ENCODE measurements at places on chromosomes 2 and 18.

GRCh38 chr18:55779691-55780585 lies 191.9 kb upstream of the TCF4 start:
- no peak for DNase-seq

DNA sequence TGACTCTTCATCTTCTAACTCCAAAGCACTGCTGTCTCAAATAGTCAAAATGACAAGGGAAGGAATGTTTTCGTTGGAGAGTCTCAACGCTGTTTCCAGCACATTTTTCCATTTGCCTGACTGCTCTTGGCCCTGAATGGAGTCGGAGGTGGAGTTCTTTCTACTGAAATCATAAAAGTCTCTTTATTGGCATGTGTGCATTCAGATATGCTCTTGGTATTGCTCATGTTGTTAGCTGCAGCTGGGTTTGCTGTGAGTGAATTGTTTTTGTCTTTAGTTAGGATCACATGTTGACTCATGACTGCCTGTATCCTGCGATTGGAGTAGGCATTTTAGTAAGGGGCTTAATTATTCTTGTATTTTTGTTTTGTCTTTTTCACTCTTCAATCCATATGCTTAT lies 16.8 kb downstream of the TMEM17 start:
- DNase-seq = no peak

- no peak for DNase-seq
Measured at GRCh38 chr2:8617048-8617447, 64.8 kb upstream of the ID2 start.

DNA sequence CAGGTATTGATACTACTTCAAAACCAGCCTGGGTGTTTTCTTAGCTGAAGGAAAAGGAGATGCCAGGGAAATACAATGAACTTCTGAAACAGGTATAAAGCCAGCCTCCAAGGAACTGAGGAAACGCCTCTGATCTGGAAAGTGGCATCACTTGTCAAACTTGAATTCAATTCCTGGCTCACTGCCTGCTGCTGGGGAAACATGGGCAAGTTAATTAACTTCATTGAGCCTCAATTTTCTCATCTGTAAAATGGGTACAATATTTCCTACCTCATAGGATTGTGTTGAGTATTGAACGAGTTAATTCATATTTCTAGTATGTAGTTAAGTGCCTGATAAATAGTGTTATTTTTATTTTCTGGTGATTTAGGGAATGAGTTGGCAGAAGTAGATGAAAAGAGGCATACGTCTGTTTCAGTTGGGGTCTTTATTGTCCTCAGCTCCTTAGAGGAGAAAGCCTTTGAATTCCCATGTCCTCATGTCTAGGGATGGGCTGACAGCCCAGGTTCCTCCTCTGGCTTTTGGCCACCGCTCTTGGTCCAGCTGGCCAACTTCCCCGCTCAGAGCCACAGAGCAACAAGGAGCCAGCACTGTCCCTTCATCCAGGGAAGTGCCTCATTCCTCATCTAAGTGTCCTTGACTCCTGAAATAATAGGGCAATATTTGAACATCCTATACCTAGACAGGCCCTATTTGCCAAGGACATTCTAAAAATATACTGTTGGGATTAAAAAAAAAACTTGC lies 210.5 kb upstream of the GATA6 start:
- no peak for DNase-seq

GRCh38 chr2:75174981-75175380 lies 24.3 kb downstream of the TACR1 start:
- no peak for DNase-seq

DNA sequence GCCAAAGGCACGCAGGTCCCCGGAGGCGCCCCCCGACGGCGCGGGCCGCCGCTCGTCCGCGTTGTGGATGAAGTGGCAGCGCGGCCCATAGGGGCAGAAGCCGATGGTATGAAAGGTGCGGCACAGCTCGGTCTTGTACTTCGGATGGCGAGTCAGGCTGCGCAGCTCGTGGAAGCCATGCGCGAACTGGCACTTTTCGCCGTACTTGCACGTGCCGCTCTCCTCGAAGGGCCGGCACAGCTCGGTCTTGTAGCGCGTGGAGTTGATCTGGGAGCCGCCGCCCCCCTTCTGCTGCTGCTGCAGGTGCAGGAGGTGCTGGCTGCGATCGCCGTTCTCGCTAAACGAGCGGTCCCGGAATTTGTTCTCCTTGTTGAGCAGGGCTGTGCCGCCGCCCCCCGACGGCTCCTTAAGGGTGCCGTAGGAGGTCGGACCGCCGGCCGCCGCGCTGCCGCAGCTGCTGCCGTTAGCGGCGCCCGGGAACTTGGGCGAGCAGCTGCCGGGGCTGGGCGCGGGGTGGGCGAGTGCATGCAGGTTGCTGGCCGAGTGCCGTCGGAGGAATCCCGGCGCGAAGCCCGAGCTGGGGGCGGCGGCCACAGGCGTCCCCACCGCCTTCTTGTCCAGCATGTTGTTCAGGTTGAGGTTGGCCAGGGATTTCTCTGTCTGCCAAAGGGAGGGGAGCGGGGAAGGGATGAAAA lies 1.2 kb downstream of the ZFP36L2 start:
- no peak for DNase-seq

DNA sequence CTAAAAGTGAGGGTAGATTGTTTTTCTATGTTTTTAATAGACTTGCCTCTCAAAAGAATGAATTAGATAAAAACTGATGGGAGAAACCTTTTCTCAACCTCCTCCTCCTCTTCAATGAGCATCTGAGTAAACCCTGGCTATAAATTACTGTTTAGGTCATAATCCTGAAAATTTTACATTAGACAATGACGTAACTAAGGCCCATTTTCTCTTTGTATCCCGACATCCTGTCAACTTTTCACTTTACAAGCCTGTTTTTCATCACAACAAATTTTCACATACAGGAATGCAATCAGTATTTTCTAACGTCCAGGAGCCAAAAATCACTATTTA lies 1.3 kb downstream of the SPIRE1 start:
- no peak for DNase-seq

GRCh38 chr2:176769021-176769420 lies 443.6 kb upstream of the HNRNPA3 start:
- no peak for DNase-seq

- DNase-seq = no peak
Measured at GRCh38 chr2:120503793-120504571, 158.0 kb downstream of the INHBB start.

DNA sequence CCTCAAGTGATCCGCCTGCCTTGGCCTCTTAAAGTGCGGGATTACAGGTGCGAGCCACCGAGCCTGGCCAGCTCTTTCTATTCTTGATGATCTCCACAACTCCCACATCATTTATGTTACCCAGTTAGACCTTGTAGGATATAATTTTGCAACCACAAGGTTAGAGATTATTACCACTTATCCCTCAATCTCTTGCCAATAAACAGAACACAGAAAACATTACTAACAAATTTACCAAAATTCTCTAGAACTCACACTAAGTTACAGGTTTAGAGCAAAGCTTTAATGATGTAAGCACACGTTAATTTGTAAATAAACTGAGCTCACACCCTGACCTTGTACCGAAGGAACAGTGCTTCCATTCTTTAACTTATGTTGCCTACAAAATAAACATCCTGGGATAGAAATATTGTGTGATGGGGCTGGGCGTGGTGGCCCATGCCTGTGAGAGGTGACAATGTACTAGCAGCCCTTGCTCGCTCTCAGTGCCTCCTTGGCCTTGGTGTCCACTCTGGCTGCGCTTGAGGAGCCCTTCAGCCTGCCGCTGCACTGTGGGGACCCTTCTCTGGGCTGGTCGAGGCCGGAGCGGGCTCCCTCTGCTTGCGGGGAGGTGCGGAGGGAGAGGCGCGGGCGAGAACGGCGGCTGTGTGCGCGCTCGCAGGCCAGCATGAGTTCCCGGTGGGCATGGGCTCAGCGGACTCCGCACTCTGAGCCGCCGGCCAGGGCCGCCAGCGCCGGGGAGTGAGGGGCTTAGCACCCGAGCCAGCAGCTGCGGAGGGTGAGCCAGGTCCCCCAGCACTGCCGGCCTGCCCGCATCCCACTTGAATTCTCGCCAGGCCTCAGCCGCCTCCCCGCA lies 42.1 kb upstream of the ITSN2 start:
- no peak for DNase-seq

- DNase-seq = no peak
Measured at GRCh38 chr2:219475278-219475677, 23.4 kb upstream of the GMPPA start.

DNA sequence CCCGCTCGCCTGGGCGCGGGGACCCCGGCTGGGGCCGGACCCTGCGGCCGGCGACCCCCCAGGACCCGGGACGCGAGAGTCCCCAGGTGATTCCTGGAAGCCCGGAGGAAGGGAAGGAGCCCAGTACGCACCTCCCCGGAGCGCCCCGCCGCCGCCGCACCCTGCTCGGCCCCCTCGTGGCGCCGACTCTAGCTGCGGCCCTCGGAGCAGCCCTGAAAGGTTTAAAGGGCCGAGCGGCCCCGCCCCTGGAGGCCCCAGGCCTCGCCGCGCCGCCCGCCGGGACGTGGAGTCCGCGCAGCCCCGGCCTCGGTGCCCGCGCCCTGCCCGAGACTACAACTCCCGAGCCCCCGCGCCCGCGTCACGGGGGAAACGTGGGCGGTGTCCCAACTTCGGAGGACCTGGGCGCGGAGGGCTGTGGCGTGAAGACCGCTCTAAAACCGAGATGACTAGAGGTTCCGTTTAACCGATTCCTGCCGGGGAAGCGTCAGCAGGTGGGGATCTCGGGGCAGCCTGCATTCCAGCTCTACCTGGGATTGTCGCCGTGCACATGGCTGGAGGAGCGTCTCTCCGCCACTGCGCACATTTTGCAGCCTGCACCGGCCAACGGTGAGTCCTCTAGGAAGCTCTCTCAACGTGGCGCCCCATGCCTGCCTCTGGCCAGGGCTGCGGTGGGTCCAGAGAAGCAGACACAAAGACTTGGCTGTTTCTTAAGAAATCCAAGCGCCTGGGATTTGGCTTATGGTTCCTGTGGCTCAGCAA lies at the start of gene TMEM150A:
Gene TMEM150A, minus strand, starts transcription at position 223 of the 759 bp plus-strand sequence. CDS start 750 bp downstream, outside the sequence.
- DNase-seq = no peak

DNA sequence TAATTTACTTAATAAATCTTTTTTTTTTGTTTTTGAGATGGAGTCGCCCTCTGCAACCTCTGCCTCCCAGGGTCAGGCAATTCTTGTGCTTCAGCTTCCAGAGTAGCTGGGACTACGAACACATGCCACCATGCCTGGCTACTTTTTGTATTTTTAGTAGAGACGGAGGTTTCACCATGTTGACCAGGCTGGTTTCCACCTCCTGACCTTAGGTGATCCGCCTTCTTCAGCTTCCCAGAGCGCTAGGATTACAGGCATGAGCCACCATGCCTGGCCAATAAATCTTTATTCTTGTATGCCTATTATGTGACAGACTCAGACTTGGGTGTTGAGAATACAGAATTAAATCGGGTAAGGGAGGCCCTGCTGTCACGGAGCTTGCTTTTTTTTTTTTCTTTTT lies 16.7 kb upstream of the ASXL2 start:
- DNase-seq = no peak

DNA sequence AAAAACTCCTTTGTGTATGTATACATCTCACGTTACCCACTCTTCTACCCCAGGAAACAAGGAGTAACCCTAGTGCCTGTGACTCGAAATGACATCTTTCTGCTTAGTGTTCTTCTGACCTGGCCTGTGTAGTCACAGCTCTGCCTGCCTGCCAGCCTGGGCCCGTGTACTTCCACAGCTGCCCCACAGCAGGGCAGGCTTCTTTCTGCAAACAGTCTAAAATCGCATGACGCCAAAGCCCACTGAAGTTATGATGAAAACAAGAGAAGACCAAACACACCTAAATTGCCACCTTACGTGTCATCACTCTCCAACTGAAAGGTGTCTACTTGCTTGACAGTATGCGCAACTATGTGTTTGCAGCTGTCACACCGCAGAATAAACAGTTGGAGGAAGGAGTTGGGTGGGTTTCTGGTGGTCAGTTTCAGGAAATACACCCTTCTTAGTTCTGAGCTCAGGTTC lies 1.5 kb downstream of the GAREM1 start:
- DNase-seq = no peak

- DNase-seq = no peak
Measured at GRCh38 chr2:28049899-28050298, 159.4 kb downstream of the BABAM2 start.

DNA sequence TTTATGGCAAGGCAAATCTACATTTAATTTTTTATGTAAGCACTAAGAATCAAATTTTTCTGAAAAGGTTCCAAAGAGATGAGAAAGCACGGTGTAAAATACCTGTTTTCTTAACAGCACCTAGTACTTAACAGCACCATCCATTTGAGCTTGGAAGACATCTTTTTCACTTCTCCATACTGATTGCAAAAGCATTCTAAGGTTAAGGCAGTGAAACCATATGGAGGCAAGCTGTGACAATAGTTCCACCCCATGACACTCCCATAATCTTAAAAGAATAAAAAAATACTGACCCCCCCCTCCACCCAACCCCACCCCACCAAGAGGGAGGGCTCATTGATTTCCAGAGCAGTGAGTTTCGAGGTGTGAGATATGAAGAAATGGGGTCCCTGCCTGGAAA lies 60.6 kb downstream of the ZCCHC2 start:
- DNase-seq = no peak

GRCh38 chr2:45337481-45337880 lies 273.6 kb downstream of the SRBD1 start:
- DNase-seq = no peak

GRCh38 chr2:202763916-202764315 lies 107.7 kb downstream of the ICA1L start:
- no peak for DNase-seq

GRCh38 chr18:56358608-56359280 lies 279.6 kb downstream of the TXNL1 start:
- no peak for DNase-seq

GRCh38 chr2:216181351-216181750 lies 72.2 kb downstream of the XRCC5 start:
- no peak for DNase-seq

- no peak for DNase-seq
Measured at GRCh38 chr2:69012310-69013141, 453 bp upstream of the ANTXR1 start.

- DNase-seq = no peak
Measured at GRCh38 chr2:106223347-106223746, 29.2 kb upstream of the UXS1 start.

DNA sequence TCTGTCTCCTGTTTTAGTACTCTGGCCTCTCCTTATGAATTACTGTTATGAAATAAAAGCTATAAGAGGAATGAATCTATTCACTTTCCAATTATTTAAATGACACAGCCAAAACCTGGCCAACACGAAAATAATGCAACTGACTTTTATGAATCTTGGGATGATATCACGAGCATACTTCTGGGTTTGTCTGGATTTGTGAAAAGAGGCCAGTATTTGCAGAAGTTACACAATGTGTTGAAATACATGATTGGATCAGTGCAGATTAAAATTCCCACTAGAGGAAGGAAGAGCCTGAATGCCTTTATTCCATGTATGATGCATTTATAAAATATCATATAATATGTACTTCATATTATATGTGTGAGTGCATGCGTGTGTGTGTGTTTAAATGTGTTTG lies 418.2 kb downstream of the GRB14 start:
- DNase-seq = no peak

DNA sequence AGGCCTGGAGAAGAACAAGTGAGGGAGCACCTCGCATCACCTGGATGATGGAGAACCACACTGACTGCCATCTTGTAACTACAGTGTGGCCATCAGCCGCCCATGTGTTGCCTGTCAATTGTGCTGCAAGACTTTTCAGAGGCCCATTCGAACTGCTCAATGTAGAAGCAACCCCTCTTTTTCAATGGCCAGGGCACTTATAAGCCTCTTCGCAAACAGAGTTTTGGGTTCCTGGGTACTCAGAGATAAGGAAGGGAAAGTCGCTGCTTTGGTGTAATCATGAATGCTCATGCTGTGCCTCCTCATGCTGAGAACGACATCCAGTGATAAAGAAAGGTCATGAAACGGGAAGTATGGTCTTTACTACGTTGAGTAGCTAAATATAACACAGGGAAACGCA lies 143.9 kb upstream of the SLC39A10 start:
- DNase-seq = no peak

All from cortex of kidney (tissue), 1 donor.